ENCODE measurements at places on chromosomes 5 and 9. TPM values are rescaled to one million over a fixed set of nuclear protein-coding genes. Genes with fewer than 3 reads are reported as not detected.

Gene DND1
- 0.81 TPM for total RNA-seq

Gene HCN1
- not detected for total RNA-seq

Gene PSAT1
- total RNA-seq, result 98.3 TPM

Gene GLIPR2
- total RNA-seq, result 3.8 TPM

DNA sequence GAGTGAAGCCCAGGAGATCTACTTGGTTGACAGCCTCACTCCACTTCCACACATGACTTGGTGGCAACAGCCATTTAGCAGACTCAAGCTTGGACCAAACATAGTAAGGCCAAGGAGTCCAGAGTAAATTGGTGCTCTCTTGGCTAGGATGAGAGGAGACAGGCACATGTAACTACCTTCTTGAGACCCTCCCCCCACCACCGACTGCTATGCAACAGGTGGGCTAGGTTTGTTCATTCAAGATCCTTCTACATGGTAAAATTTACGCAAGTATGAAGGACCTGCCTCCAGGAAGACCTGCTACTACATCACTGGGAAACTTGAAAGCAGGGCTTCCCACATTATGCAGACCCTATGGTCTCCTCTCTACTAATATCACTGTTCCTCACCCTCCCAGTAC is 442.4 kb downstream of the SPOCK1 start:
- H3K27ac ChIP-seq, result no peak overlapping the region
- no peaks in the 10 kb centered on the region for H3K27me3 ChIP-seq
- H3K36me3 ChIP-seq, result no peaks in the 10 kb centered on the region
- no peak overlapping the region for H3K4me3 ChIP-seq
- DNase-seq, result no peak

- no peaks in the 10 kb centered on the region for H3K4me1 ChIP-seq
- H3K36me3 ChIP-seq, result no peaks in the 10 kb centered on the region
- no peaks in the 10 kb centered on the region for H3K27me3 ChIP-seq
- H3K4me3 ChIP-seq, result no peak overlapping the region
These were observed 103.1 kb upstream of the ISL1 start for GRCh38 chr5:51279983-51280706.

GRCh38 chr5:113271015-113271414 is 163.8 kb downstream of the TSSK1B start:
- H3K27ac ChIP-seq, result no peak overlapping the region
- DNase-seq, result no peak
- H3K36me3 ChIP-seq, result no peaks in the 10 kb centered on the region
- no peak overlapping the region for H3K4me3 ChIP-seq
- H3K4me1 ChIP-seq, result no peaks in the 10 kb centered on the region
- no peaks in the 10 kb centered on the region for H3K27me3 ChIP-seq

DNA sequence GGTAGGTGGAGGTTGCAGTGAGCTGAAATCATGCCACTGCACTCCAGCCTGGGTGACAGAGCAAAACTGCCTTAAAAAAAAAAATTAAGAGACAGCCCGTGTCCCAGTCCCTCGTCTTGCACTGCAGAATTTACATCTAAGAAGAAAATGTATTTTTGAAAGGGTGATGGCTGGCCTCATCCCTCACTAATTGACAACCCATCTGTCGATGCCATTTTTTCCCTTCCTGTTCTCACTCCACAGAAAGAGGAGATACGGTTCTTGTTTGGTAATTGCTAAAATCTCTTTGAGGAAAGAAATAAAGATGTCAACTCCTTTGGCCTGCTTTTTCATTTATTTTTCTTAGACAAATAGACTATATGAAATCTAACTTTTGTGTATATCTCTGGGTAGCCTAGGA is 2.4 kb upstream of the LSM11 start:
- DNase-seq, result no peak
- H3K27ac ChIP-seq, result no peak overlapping the region
- H3K4me3 ChIP-seq, result no peak overlapping the region
- no peaks in the 10 kb centered on the region for H3K27me3 ChIP-seq
- peaks cover 26% of the 10 kb centered on the region for H3K4me1 ChIP-seq

- H3K36me3 ChIP-seq, result peaks cover 62% of the 10 kb centered on the region
- H3K4me3 ChIP-seq, result no peak overlapping the region
- peaks cover 6% of the 10 kb centered on the region for H3K4me1 ChIP-seq
These were observed 20.6 kb downstream of the ZCCHC7 start for GRCh38 chr9:37141015-37141414.

DNA sequence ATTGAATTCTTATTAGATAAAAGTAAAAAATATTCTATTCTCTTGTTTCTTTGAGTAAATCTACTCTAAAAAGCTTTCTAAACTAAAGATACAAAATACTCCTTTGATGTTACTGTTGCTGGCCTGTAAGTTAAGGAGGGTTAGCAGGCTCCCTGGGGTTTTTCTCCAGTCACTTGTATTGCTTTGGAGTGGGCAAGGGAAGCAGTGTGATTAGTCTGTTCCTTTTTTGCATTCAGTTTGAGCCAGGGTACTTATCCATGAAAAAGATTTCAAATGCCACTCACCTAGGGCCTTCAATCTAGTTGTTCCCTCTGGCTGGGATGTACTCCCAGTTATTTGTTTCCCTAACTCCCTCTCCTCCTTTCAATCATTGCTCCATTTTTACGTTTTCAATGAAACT is 256.2 kb upstream of the SMC2 start:
- DNase-seq, result no peak
- no peaks in the 10 kb centered on the region for H3K27me3 ChIP-seq
- H3K27ac ChIP-seq, result no peak overlapping the region
- H3K4me3 ChIP-seq, result no peak overlapping the region
- H3K36me3 ChIP-seq, result no peaks in the 10 kb centered on the region

GRCh38 chr5:57804505-57804904 is 321.9 kb upstream of the ACTBL2 start:
- no peaks in the 10 kb centered on the region for H3K36me3 ChIP-seq
- no peak for DNase-seq
- no peaks in the 10 kb centered on the region for H3K4me1 ChIP-seq
- no peak overlapping the region for H3K27ac ChIP-seq

- no peaks in the 10 kb centered on the region for H3K36me3 ChIP-seq
- H3K27me3 ChIP-seq, result no peaks in the 10 kb centered on the region
- H3K4me1 ChIP-seq, result no peaks in the 10 kb centered on the region
- DNase-seq, result no peak
These were observed at the start of gene CD180 for GRCh38 chr5:67196537-67197059. Gene CD180, minus strand, starts transcription at chr5:67196799. Its CDS starts 158 bp downstream, at chr5:67196641.

GRCh38 chr5:1035421-1036405 is 27.1 kb downstream of the NKD2 start:
- H3K36me3 ChIP-seq, result no peaks in the 10 kb centered on the region
- H3K27me3 ChIP-seq, result peaks cover 28% of the 10 kb centered on the region
- DNase-seq, result no peak
- H3K4me1 ChIP-seq, result peaks cover 23% of the 10 kb centered on the region

DNA sequence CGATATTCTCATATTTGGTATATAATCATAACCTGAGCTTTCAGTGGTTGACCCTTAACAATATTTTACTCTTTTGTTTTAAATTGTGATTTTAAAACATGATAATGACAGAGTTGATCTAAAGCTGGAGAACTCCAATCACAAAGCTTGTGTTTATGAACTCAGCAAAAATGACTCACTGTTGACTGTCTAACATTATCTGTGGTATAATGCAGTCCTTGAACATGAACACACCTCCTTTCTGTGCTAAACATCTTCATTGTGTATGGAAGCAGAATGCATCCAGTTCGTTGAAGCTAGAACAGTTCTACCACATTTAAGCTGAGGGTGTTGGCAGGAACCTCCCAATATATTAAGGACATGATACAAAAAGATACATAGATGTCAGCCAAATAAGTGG is 1030.2 kb upstream of the SEMA6A start:
- H3K4me1 ChIP-seq, result no peaks in the 10 kb centered on the region
- H3K4me3 ChIP-seq, result no peak overlapping the region
- no peaks in the 10 kb centered on the region for H3K27me3 ChIP-seq
- no peaks in the 10 kb centered on the region for H3K36me3 ChIP-seq
- no peak overlapping the region for H3K27ac ChIP-seq
- DNase-seq, result no peak

All from K562 (cell line).